ENCODE measurements at places on chromosomes 4 and X. TPM values are rescaled to one million over a fixed set of nuclear protein-coding genes. Genes with fewer than 3 reads are reported as not detected.

GC gene
- not detected for total RNA-seq

SSX4 gene
- total RNA-seq = not detected

- no peak for DNase-seq
Observed at GRCh38 chrX:4263030-4263803, 549.8 kb upstream of the PRKX start.

DNA sequence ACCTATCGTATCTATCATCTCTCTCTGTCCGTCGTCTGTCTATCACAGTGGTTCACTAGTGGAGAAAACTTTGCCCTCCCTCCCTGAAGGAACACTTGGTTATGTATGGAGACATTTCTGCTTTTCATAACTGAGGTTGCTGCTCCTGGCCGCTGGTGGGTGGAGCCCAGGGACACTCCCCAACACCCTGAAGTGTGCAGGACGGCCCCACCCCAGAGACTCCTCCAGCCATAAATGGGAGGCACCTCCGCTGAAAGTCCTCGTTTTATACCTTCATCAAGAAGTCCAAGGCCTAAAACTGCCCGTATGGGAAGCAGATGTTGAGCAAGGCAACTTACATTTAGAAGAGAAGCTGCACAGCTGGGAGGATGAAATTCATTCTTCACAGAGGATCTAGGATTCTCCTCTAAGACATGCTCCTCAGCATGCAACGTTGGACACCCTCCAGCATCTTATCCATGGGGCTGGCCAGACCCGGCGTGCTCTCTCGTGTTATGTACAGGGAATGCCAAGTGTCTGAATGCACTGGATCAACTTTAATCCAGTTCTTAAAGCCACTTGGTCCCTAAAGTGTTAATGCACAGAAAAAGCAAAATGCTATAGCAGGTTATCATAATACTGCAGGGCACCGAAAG lies 43.5 kb downstream of the PRKX start:
- DNase-seq = no peak

DNA sequence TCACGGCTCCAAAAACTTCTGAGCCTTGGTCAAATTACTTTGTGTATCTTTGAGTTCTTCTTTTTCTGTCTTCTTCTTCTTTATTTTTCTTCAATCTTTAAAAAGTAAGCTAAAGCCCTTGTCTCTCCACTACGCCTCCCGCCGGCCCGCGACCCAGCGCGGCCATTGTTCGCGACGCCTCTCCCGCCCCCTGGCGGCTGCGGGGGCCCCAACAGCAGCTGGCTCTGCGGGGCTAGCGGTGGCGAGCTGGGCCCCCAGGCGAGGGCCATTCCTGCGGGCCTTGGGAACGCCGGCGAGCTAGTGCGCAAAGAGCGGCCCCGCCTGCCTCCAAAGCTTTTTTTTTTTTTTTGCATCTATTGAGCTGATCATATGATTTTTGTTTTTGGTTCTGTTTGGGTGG lies 119.1 kb downstream of the TGIF2LX start:
- DNase-seq = no peak

Measured in Caki2 (cell line).